ENCODE measurements at places on chromosomes 3 and 15. TPM values are rescaled to one million over a fixed set of nuclear protein-coding genes. Genes with fewer than 3 reads are reported as not detected.

- DNase-seq, result no peak
Observed at GRCh38 chr15:33561407-33561806, 250.6 kb downstream of the RYR3 start.

DNA sequence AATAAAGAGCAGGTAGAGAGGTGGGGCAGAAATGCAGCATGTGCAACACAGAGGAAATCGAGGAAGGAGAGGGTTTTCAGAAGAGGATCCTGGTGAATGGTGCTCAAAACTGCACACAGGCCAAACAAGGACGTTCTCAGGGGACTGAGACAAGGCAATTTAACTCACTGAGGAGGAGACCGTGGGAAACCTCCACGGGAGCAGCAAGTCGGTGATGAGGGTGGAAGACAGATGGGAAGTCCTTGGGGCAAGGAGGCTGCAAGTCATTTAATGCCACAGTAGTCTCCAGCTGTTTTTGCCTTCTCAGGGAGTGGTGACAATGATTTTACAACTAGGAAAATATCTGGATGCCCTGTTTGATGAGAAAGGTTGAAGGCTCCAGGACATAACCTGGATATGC is 11.5 kb upstream of the PDIA5 start:
- DNase-seq, result no peak

- DNase-seq, result no peak
Observed at GRCh38 chr3:177149106-177149505, 48.2 kb downstream of the TBL1XR1 start.

DNA sequence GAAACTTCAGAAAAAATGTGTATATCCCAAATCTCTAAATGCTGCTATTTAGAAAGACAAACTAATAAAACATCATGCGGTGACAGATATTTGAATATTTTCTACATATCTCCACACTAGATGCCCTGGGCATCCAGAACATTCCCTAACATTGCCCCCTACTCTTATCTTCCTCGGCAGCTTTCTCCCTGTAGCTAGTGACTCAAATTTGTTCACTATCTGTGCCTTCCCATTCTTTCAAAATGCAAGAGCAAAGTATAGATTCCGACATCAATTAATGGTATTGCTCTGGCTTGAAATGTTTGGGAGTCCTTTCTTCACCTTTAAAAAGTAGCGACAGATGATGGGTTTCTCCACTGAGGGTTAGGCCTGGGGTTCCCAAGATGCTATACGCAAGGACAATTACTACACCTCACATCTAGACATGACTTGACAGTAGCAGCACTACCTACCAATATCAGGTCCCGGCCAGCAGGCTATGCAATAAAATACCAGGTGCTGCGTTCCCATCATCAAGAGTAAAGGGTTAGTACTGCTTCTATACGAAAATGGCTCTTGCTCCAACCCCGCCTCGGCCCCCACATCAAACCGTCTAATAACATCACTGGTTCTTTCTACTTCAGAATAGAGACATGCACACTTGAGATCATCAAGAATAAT is 631 bp downstream of the UBR1 start:
- peak; percentile 34 for DNase-seq

DNA sequence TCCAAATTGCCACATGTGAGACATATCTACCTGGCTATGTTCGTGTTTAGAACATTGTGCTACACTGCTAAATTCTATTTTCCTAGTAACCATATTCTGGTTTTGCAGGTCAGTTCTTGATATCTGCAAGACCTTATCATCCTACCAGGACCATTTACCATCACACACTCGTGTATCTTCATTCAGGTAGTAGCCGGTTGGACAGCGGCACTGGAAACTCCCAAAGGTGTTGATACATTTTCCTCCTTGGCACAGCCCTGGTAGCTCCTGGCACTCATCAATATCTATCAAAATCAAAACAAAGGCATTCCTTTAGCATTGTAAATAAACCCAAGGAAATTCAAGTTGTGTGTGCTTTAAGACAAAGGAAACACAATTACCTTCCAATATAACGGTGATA is 134.2 kb downstream of the DUT start:
- DNase-seq, result no peak

- no peak for DNase-seq
Observed at GRCh38 chr3:76664816-76665215, 375.1 kb upstream of the ROBO2 start.

CCDC33 gene
- polyA plus RNA-seq, result not detected

TPRG1 gene
- polyA plus RNA-seq, result 0.01 TPM

- DNase-seq, result no peak
Observed at GRCh38 chr15:43423793-43424192, 52.9 kb downstream of the TUBGCP4 start.

- DNase-seq, result no peak
Observed at GRCh38 chr15:70254311-70254869, 156.7 kb upstream of the TLE3 start.

DNA sequence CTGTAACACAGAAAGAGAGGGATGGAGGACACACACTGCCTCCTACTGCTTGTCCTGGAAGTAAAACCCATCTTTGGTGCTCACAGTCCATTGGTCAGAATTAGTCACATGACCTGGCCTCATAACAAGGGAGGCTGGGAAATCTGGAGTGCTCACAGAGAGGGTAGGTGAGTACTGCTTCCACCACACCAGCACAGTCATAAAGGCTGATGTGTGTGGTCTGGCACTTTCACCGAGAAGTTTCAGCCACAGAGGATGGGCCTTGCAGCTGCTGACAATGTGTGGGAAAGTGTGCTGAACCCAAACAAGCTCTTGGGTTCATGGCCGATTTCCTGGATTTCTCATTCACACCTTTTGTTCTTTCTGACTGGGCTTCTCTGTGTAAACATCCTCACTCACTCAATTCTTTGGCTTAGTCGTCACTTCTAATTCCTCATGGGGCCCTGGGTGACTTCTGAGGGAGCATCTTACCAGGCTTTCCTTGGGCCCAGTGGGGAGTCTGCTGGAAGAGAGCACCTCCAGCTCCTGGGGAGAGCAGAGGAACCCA is 100.7 kb downstream of the ASB7 start:
- peak; percentile 41 for DNase-seq

DNA sequence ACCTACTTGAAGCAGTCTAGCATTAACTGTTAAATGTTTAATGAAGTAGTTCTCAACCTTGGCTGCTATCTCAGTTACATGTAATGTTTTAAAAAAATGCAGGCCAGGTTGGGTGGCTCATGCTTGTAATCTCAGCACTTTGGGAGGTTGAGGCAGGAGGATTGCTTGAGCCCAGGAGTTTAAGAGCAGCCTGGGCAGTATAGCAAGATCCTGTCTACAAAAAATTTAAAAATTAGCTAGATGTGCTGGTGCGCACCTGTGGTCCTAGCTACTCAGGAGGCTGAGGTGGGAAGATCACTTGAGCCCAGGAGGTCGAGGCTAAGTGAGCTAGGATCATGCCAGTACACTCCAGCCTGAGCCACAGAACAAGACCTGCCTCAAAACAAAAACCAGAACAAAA is 29.3 kb downstream of the UBE2E1 start:
- no peak for DNase-seq

GRCh38 chr3:187084126-187084525 is 55.2 kb downstream of the RPL39L start:
- no peak for DNase-seq

GRCh38 chr3:60414011-60414410 is 837.2 kb downstream of the FHIT start:
- peak; percentile 41 for DNase-seq

- DNase-seq, result no peak
Observed at GRCh38 chr3:58630710-58631092, 35.9 kb downstream of the FAM3D start.

- DNase-seq, result no peak
Observed at GRCh38 chr3:177610686-177611633, 413.7 kb upstream of the TBL1XR1 start.

Data from K562 (cell line).